ENCODE measurements at places on chromosomes 2 and 18. TPM values are rescaled to one million over a fixed set of nuclear protein-coding genes. Genes with fewer than 3 reads are reported as not detected.
A peak's percentile ranks its signal among the peaks of the same experiment; 100 is the strongest.

Gene HRH4
- total RNA-seq = 2.0 TPM

Gene ERMN
- 0.21 TPM for total RNA-seq

Gene FBLN7
- total RNA-seq = 2.0 TPM

DNA sequence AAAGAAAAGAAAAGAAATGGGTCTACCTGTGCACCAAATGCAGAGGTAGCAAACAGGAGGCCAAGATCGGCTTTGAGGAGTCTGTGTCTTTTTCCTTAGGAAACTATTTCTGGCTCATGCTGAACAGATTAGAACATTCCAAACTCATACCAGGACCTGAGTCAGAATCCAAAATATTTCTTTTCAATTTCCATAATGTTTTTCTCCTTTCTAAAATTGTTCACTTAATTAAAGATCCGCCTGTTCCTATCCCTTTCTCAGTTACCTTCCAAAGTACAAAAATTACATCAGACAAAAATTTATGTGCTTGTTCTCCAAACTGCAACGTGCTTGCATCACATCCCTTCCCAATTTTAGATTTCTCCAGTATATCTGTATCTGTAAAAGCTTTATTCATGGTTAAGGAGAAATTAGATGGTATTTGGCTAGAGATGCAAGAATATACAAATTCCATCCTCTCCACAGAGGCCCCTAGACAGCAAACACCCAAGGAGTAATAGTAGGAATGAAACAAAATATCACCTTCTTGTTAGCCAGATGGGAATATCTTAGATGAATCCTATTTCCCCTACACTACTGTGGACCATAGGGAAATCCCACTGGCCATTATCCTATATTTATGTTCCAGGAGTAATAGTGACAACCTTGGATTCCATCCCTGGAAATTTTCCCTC, 130.6 kb downstream of the LNPK start:
- no peaks in the 10 kb centered on the region for H3K4me1 ChIP-seq
- no peaks in the 10 kb centered on the region for H3K27me3 ChIP-seq
- H3K27ac ChIP-seq = no peak overlapping the region
- no peak for DNase-seq

GRCh38 chr2:23008951-23009350, 376.0 kb upstream of the KLHL29 start:
- H3K27ac ChIP-seq = no peak overlapping the region
- H3K27me3 ChIP-seq = no peaks in the 10 kb centered on the region
- H3K4me3 ChIP-seq = no peak overlapping the region
- H3K4me1 ChIP-seq = peaks cover 7% of the 10 kb centered on the region
- no peak for DNase-seq

Gene TMEM163
- total RNA-seq = 31.9 TPM

Gene PAX8
- total RNA-seq = 1.2 TPM

- DNase-seq = no peak
- H3K4me3 ChIP-seq = no peak overlapping the region
- H3K36me3 ChIP-seq = no peaks in the 10 kb centered on the region
- no peak overlapping the region for H3K27ac ChIP-seq
- no peaks in the 10 kb centered on the region for H3K4me1 ChIP-seq
- no peaks in the 10 kb centered on the region for H3K27me3 ChIP-seq
Observed at GRCh38 chr2:124315221-124315880, 290.3 kb downstream of the CNTNAP5 start.

GRCh38 chr2:75023666-75024455, 65.4 kb downstream of the POLE4 start:
- no peaks in the 10 kb centered on the region for H3K27me3 ChIP-seq
- no peak overlapping the region for H3K4me3 ChIP-seq
- H3K27ac ChIP-seq = no peak overlapping the region
- H3K36me3 ChIP-seq = no peaks in the 10 kb centered on the region

Gene AMER3
- total RNA-seq = not detected

Gene TUBB8B
- total RNA-seq = 0.47 TPM

DNA sequence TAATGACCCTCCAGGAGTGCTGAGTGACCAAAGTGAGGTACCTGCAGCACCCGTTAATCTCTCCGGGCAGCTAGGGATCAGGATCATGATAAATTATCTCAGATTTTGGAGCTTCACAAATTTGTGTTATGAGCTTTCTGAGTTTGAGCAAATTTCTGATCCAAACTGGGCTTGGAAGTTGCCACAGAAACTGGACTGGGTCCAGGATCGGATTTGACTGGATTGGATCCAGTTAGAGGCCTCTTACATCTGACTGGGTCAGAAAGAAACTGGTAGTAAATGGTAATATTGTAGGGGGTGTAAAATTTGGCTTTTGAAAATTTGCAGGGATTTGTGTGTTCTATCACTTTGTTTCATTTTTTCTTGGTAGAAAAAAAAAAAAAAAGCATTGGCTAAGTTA, 19.7 kb upstream of the CAPN13 start:
- no peak overlapping the region for H3K27ac ChIP-seq
- DNase-seq = no peak
- no peaks in the 10 kb centered on the region for H3K4me1 ChIP-seq
- no peak overlapping the region for H3K4me3 ChIP-seq
- H3K36me3 ChIP-seq = no peaks in the 10 kb centered on the region

- H3K36me3 ChIP-seq = no peaks in the 10 kb centered on the region
- no peak overlapping the region for H3K27ac ChIP-seq
- peaks cover 4% of the 10 kb centered on the region for H3K27me3 ChIP-seq
- H3K4me3 ChIP-seq = no peak overlapping the region
- no peaks in the 10 kb centered on the region for H3K4me1 ChIP-seq
Observed at GRCh38 chr2:232542715-232543467, 3.4 kb downstream of the CHRNG start.

GRCh38 chr18:36762074-36762473, 66.7 kb downstream of the TPGS2 start:
- H3K36me3 ChIP-seq = no peaks in the 10 kb centered on the region
- H3K27me3 ChIP-seq = no peaks in the 10 kb centered on the region
- H3K4me3 ChIP-seq = no peak overlapping the region
- no peak for DNase-seq
- H3K27ac ChIP-seq = no peak overlapping the region
- H3K4me1 ChIP-seq = peaks cover under 1% of the 10 kb centered on the region

DNA sequence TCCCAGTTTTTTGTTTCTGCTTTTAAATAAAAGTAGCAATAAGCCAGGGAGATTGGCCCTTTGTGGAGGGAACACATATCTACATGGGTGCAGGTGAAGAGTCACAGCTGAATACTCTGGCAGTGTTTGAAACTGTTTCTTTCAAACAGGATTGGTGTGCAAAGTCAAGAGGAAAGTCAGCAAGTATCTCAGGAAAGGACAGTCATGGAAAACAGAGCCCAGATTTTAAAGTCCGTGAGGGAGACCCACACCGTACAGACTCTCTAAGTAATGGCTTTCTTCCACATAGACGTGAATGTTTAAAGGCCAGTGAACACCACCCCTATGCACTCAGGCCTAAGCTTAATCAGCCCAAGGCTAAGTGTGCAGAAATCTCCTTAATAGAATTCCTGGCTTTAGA, 95.3 kb downstream of the GFPT1 start:
- DNase-seq = no peak
- no peaks in the 10 kb centered on the region for H3K27me3 ChIP-seq
- no peaks in the 10 kb centered on the region for H3K4me1 ChIP-seq
- no peak overlapping the region for H3K27ac ChIP-seq

DNA sequence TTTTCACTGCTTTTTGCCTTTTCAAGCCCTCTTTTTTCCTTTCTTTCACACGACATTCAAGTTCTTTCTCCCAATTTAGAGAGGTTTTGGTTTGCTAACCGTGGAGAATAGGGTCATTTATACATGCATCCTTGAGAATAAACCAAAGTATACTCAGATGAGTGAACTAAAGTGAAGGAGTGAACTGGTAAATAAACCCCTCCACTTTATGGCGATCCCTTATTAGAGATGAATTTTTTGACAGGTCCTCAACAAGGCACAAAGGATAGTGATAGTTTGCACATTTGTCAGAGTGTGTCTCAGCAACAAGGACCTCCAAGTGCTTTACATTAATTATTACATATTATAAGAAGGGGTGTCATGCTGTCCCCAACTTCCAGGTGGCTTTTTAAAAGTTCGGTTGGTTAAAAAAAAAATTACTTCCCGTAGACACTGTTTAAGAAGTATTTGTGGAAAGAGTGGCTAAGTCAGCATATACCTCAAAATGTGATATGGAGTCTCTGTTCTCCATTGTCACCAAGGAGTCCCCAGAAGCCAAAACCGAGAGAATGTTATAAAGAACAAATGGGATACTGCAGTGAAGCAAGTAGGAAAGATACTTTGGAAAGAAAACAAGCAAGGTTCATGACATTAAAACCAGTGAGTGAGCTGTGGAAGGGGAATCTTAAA, 1.7 kb upstream of the SLC40A1 start:
- no peak overlapping the region for H3K4me3 ChIP-seq
- peaks cover 29% of the 10 kb centered on the region for H3K4me1 ChIP-seq
- H3K27ac ChIP-seq = peak overlapping the region; percentile 94

- H3K27ac ChIP-seq = no peak overlapping the region
- DNase-seq = peak; percentile 20
- no peaks in the 10 kb centered on the region for H3K27me3 ChIP-seq
Observed at GRCh38 chr18:79494936-79495335, 99.2 kb downstream of the NFATC1 start.

DNA sequence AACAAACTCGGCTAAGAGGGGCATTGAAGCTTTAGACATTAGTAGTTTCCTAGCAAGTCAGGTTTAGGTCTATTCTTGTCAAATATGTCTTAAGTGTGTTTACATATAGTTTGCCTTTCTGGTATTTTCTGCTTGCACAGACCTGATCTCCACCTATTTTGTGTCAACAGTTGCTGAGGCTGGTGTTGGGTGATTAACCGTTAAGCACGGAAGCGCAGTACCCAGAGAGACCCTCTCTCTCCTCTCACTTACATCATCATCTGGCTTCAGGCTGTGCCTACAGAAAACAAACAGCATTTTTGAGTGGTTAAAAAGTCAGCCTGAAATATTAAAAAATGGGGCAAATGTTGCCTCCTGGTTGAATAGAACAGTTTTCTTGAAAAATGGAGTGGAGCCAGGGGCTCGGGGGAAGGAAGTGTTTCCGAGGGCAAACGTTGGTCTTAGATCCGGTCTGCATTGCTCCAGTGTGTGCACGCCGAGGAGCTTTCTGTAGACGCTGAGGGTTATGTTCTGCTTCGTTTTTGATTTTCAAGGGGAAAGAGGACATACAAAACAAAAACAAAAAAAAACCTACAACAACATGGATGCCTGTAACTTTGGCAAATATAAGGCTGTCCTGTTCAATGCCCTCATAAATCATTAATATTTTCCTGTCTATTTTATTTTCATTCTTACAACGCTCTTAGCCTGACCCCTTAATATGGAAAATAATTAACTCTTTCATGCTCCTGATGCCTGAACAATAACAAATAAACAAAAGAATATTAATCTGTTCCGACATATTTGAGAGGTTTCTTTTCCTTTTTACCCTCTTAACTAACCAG, 120.8 kb downstream of the MEIS1 start:
- H3K36me3 ChIP-seq = no peaks in the 10 kb centered on the region
- H3K27me3 ChIP-seq = no peaks in the 10 kb centered on the region
- no peak for DNase-seq

- no peak overlapping the region for H3K4me3 ChIP-seq
- no peaks in the 10 kb centered on the region for H3K27me3 ChIP-seq
- no peaks in the 10 kb centered on the region for H3K4me1 ChIP-seq
- DNase-seq = no peak
Observed at GRCh38 chr2:111967018-111967417, 68.6 kb downstream of the MERTK start.

DNA sequence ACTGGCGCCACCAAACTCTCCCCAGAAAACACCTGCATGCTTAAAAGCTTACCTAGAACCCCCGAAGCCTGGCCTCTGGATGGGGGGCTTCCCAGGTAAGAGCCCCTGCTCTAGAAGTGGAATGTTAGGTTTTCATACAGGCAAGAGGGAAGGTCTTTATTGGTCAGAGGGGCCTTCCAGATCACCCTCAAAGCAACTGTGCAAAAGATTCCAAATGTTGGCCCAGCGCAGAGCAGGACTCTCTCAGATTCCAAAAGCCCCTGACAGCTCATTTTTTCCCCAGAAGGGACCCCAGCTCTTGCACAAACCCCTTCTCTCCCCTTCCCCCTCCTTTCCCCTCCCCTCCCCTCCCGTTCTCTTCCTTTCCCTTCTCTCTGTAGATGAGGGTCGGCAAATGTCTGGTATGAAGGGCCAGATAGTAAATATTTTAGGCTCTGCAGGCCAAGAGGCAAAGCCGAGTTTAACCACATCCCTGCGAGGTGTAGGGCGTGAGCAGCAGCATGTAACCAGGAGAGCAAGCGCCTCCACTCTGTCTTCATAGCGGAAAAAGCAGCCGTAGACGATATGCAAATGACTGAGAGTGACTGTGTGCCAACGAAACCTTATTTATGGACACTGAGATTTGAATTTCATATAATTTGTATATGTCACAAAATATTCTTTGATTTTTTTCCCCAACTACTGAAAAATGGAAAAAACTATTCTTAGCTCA, 116.9 kb downstream of the SMAD7 start:
- DNase-seq = peak; percentile 47
- H3K27me3 ChIP-seq = no peaks in the 10 kb centered on the region
- H3K4me1 ChIP-seq = peaks cover 69% of the 10 kb centered on the region
- H3K4me3 ChIP-seq = peak overlapping the region; percentile 42

Gene AQP12B
- not detected for total RNA-seq

Gene KCNG2
- total RNA-seq = 0.50 TPM

Gene WDR75
- total RNA-seq = 21.1 TPM

DNA sequence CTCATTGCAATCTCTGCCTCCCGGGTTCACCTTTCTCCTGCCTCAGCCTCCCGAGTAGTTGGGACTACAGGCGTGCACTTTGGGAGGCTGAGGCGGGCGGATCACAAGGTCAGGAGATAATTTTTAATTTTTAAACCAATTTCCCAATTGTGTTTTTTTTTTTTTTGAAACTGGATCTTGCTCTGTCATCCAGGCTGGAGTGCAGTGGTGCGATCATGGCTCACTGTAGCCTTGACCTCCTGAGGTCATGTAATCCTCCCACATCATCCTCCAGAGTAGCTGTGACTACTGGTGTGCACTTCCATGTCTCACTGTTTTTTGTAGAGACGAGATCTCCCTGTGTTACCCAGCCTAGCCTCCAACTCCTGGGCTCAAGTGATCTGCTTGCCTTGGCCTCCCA, 49.3 kb downstream of the GLS start:
- DNase-seq = no peak
- peaks cover 82% of the 10 kb centered on the region for H3K36me3 ChIP-seq
- no peak overlapping the region for H3K27ac ChIP-seq
- H3K4me3 ChIP-seq = no peak overlapping the region
- H3K4me1 ChIP-seq = no peaks in the 10 kb centered on the region

Gene SCG2
- 0.71 TPM for total RNA-seq

- H3K27me3 ChIP-seq = no peaks in the 10 kb centered on the region
- no peak overlapping the region for H3K4me3 ChIP-seq
- H3K36me3 ChIP-seq = no peaks in the 10 kb centered on the region
Observed at GRCh38 chr2:70686577-70687460, 81.2 kb downstream of the ADD2 start.

Gene SDC1
- total RNA-seq = 90.0 TPM

DNA sequence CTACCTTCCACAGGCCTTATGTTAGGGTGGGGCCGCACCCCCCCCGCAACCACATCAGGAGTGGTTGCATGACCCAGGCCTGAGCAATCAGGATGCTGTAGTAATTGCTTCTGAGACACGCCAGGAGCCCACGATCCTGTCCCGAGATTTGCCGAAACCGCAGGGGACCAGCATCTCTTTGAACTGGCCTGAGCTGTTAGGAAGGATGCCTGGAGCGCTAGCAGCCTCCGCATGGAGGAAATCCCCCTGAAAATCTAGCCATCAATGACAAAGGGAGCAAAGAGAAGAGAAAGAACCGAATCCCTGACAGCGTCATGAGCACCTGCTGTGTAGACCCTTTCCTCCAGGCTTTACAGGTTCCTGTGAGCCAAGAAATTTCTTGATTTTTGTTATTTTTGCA, 8.7 kb upstream of the TEX44 start:
- no peak overlapping the region for H3K4me3 ChIP-seq
- no peaks in the 10 kb centered on the region for H3K27me3 ChIP-seq
- no peaks in the 10 kb centered on the region for H3K36me3 ChIP-seq
- H3K4me1 ChIP-seq = no peaks in the 10 kb centered on the region
- H3K27ac ChIP-seq = no peak overlapping the region

All from lower lobe of right lung (tissue), 2 donors.